Astrocyte of the spinal cord (primary cell): ENCODE measurements at places on chromosomes 5 and 9.

DNA sequence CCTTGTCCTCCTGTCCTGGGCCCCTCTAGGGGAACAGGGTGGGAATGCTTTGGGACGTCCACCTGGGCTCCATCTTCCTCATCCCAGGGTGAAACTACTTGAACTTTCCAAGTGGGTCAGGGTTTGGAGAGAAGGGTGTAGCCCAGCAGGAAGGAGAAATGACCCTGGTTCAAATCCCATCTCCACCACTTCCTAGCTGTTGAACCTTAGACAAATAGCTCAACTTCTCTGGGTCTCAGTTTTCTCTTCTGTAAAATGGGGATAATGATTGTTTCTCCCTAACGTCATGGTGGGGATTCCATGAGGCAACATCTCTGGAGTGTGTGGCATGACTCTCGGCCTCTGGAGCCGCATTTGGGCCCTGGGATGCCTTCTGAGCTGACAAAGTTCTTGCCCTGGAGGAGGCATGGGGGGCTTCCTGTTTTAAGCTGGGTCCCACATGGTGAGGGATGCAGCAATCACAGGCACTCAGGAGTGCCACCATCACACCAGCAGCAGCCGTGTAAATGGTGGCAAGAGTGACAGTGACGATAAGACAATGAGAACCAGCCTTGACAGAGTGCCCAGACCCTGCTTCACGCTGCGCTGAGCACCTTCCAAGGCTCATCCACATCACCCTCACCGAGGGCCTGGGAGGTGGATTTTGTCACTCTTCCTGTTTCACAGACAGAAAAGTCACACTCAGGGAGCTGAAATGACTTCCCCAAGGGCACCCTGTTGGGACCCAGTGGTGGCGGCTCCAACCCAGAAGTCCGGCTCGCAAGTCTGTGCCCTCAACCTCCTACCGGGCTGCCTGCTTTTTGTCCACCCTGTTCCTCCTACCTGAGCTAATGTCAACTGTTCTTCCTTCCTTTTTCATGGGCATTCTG is 69.5 kb upstream of the IER5L start:
- no peak for DNase-seq

DNA sequence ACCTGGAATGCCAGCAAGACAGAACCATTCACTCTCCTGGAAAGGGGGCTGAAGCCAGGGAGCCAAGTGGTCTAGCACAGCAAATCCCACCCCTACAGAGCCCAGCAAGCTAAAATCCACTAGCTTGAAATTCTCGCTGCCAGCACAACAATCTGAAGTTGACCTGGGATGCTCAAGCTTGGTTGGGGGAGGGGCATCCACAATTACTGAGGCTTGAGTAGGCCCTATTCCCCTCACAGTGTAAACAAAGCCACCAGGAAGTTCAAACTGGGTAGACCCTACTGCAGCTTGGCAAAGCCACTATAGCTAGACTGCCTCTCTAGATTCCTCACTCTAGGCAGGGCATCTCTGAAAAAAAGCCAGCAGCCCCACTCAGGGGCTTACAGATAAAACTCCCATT is 17.3 kb downstream of the RIGI start:
- DNase-seq, result no peak

- no peak for DNase-seq
Observed at GRCh38 chr9:112581469-112582176, 95.0 kb downstream of the KIAA1958 start.

DNA sequence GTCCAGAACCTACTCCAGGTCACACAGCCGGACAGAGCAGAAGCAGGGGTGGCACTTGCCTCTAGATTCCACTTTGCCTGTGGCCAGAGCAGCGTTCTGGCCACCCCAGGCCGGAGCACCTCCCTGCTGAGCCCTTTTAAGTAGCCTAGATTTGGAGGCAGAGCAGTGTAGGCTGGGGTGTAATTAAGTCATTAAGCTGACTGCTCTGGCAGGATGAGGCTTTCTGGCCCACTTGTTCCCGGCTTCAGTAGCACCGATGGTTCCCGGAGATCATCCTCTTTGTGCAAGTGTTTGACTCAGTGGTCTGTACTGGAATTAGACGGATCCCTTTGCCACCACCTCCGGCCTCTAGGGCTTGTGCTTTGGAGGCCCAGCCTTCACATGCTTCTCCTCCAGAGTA is 281.9 kb upstream of the ANKRD55 start:
- DNase-seq, result no peak

- DNase-seq, result peak; percentile 22
Observed at GRCh38 chr5:139561655-139562451, 714 bp downstream of the UBE2D2 start.

GRCh38 chr9:3916984-3917383 is 382.9 kb downstream of the GLIS3 start:
- peak; percentile 67 for DNase-seq

GRCh38 chr5:158531860-158532259 is 567.9 kb downstream of the EBF1 start:
- DNase-seq, result no peak

DNA sequence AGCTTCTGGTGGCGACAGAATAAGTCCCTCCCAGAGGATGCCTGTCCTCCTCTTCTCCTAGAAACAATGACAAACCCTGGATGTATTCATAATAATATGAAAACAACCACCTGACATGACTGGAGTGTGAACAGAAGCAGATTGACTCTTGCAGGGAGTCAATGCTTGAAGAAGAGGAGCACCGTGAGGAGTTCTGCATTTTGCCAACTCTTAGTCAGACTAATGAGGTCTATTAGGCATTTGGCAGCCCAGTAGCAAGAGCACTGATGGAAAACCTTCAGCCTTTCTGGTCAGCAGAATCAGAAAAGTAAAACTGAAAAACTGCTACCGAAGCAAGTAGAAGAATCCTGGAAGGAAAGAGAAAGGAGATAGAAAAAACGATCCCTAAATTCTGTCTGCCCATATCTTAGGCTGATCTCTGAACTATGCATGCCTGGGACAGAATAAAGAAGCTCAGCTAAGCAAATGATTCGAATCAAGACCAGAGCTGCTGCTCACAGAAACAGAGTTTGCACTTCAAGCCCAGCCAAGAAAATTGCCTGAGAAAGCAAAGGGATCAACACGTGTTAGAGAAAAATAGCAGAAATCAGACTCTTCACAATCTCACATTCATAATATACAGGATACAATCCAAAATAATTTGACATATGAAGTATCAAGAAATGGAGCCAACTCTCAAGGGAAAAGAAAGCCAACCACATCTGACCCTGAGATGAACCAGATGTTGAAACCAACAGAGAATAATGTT is 69.5 kb upstream of the OSMR start:
- DNase-seq, result no peak

DNA sequence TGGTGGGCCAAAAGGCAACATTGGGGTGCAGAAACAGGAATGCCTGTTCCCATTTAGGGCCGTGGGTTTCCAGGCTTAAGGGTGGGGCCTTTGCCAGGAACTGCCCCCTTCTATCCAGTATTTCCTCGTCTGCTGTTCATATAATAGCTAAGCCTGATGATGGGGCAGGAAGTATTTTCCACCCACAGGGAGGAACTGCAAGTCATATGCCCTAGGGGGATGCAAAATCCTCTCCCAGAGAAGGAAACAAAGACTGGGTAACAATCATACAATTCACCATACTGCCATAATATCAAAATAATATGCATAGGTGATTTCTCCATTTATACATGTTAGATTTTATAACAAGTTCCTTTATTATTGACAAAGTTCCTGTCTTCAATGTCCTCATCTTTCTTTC is 20.5 kb upstream of the RPS23 start:
- DNase-seq, result no peak

GRCh38 chr5:67268231-67269021 is 71.8 kb upstream of the CD180 start:
- DNase-seq, result peak; percentile 99

GRCh38 chr9:89814340-89815040 is 209.7 kb downstream of the GADD45G start:
- peak; percentile 57 for DNase-seq

DNA sequence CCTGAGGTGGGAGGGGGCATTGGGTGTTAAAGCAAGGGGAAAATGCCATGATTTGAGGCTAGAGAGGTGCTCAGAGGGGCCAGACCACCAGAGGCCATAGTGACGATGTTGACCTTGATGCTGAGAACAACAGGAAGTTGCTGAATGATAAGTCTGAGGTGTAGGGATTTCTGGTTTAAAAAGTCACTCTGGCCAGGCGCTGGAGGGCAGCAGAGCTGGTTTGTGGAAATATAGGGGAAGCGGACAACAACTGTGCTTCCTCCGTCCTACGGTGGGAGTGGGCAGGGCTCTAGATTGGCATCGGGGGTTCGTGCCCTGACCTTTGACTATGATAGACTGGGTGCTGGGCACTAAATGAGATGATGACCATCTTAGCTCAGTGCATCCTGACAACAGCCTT is 44.7 kb downstream of the STOM start:
- DNase-seq, result no peak

DNA sequence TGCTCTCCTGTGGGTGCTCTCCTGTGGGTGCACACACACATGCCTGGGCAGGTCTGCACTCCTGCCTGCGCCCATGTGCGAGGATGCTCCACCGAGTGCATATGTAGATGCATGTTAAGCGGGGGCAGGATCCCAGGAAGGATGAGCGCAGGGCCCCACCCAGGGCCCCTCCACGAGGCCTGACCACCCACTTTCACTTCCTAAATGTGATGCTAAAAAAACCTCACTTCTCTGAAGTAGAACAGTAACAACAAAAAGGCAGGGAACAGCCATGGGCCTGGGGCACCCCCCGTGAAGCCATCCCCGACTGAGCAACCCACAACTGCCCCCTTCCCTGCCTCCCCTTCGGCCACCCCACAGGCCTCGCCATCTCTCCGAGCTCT is 48.2 kb upstream of the SARDH start:
- DNase-seq, result no peak

- no peak for DNase-seq
Observed at GRCh38 chr9:32867026-32867425, 83.7 kb downstream of the TMEM215 start.

GRCh38 chr5:177310757-177311391 is 824 bp downstream of the MXD3 start:
- no peak for DNase-seq

- peak; percentile 35 for DNase-seq
Observed at GRCh38 chr9:77158772-77159513, 18.4 kb upstream of the VPS13A start.

- DNase-seq, result no peak
Observed at GRCh38 chr5:178206166-178207101, 2.1 kb downstream of the HNRNPAB start.

DNA sequence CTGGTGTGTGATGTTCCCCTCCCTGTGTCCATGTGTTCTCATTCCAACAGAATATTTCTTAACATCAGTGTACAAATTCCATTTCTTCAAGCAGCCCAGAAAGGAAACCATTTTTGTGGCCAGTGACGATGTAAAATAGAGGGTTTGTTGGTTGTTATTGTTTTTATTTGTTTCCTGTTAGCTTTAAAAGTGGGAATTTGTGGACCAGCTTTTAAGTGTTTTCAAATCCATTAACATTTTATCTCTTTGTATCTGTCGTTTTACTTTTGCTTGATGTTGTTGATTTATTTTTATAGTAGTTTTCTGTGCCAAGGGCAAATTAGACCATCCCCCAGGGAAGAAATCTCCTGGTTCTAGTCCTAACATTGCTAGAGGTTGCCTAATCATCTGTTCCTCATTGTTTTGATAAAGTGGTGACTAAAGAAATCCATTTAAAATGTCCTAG is 100.0 kb downstream of the GDNF start:
- DNase-seq, result peak; percentile 61

DNA sequence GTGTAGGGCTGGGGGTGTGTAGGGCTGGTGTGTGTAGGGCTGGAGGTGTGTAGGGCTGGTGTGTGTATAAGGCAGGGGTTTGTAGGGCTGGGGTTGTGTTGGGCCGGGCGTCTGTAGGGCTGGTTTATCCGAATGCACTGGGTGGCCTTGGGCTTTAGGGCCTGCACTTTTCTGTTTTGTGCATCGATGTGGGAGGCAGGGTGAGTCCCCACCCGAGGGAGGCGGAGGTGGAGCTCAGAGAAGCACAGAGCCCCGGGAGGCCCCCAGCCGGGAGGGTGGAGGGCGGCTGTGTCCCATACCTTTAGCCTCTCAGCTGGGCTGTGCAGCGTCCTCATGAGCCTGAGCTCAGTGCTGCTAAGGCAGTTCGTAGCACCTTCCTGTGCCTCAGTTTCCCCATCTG is 13.5 kb downstream of the COL5A1 start:
- no peak for DNase-seq

DNA sequence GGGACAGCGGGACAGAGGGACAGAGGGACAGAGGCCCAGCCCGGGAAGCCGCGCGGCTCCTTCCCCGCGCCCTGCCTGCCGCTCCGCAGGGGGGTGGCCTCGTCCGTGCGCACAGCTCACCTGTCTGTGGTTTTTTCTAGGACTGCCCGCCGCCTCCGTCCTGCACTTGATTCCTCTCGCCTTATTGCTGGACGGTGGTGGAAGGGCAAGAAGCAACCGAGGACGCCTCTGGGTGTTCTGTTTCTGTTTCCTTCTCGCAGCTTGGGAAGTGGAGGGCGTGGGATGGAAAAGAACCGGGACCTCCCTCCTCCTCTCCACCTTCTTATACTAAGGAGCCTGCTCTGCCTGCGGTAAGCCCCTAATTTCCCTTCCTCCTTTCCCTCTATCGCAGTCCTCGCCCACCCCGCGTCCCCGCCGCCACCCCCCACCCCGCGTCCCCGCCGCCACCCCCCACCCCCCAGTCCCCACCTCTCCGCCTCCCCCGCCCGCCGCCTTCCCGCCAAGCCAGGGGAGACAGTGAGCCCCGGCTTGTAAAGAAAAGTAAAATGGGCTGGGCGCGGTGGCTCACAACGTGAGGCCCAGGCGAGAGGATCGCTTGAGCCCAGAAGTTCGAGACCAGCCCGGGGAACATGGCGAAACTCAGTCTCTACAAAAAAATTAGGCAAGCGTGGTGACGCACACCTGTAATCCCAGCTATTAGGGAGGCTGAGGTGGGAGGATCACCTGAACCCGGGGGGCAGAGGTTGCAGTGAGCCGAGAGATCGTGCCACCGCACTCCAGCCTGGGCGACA is 9.6 kb upstream of the FLT4 start:
- no peak for DNase-seq

- DNase-seq, result no peak
Observed at GRCh38 chr9:137056739-137057415, 3.0 kb upstream of the ENTPD2 start.
